ENCODE measurements at places on chromosomes 1 and 21.
A peak's percentile ranks its signal among the peaks of the same experiment; 100 is the strongest.

- DNase-seq, result peak; percentile 39
Measured at GRCh38 chr1:88061492-88062177, 622.4 kb upstream of the PKN2 start.

DNA sequence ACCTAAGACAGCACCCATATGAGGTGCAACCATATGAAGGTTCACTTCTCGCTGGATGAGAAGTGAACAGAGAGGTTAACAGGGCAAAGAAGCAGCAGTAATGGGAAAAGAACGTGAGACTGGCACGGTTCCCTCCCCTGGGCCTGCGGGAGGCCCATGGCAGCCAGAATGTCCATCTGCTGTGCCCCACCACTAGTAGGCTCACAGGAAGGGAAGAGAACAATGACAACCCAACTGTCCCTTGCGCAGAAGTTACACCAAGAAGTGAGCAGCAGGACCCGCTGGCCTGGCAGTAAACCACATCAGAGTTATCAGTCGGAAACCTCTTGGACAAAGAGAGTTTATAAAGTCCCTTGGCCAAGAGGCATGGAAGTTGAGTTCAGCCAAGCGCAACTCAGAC is 11.3 kb downstream of the HIVEP3 start:
- DNase-seq, result no peak

DNA sequence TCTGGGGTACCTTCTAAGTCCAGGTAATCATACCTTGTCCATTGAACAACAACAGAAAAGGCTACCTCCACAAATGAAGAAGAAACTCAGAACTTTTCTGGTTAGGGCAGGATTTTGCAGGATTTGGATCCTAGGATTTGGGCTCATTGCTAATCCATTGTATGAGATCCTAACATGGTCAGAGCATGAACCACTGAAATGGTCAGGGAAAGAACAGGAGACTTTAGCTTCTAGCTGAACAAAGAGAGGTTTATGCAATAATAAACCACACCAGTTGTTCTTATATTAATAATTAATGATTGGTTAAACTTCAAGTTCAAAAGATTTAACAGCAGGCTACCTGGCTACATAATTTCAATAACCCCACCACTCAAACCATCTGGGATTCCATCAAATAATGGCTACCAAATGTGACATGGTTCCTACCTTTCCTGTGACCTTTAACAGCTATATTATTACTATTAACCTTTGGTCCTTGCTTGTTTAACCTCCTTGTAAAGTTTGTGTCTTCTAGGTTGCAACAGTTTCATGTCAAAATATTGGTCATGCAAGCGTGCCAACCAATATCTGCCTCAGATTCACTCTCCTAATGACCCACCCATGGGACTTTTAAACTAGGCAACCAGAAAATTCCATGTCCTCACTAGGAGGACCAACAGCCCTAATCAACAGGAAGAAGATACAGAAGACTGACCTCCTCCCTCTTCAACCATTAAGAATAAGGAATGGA is 60.6 kb upstream of the USH2A start:
- DNase-seq, result no peak

DNA sequence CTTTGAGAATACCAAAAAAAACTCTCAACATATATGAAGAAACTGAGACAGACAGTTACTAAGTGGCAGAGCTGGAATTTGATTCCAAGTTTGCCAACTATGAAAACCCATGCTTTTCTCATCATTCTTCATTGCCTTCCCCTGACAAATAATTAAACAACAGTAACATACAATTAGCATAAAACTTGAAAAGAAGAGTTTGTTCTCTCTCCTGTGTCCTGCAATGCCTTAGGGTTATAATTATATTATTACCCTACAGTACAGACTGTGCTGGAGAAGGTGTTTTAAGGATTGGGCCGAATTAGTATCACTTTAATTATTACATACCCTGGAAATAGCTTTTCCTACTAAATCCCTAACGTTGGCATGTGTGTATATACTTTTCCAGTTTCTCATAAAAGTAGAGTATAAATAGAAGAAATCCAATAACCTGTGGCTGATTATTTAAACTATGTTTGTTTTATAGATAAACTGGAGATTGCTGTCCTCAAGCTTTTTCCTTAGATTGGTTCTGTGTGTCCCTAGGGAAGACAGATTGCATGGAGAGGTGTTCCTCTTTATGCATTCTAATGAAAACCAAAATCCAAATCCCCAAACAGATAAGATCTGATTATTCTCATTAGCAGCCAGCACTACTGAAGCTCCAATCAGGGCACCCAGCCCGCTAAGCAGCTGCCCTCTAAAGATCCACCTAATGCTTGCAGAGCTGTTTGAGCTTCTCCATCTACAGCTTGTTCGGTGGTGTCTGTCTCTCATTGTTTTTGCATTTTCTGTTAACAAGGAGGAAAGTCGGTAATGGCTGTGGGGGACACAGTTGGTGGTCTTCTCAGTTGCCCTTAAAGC is 156.3 kb downstream of the TM2D1 start:
- DNase-seq, result no peak

All from NB4 (cell line).